ENCODE measurements at places on chromosomes 11 and 22.

- DNase-seq = peak; percentile 72
Measured at GRCh38 chr11:72668629-72669347, 5.4 kb downstream of the PDE2A start.

DNA sequence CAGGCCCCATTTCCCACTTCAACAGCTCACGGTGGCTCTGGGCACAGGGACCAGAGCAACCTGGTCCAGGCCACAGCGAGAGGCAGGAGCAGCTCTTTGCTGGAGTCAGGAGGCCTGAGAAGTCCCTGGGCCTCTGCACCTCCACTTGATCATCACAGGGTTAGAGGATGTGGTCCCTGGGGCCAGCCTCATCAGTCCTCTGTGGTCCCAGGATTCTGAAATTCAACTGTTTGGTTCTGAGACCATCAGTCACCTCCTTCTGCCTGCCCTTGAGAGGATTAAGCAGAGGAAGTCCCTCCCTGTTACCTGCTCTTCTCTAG, 24.9 kb upstream of the CBX7 start:
- peak; percentile 26 for DNase-seq

DNA sequence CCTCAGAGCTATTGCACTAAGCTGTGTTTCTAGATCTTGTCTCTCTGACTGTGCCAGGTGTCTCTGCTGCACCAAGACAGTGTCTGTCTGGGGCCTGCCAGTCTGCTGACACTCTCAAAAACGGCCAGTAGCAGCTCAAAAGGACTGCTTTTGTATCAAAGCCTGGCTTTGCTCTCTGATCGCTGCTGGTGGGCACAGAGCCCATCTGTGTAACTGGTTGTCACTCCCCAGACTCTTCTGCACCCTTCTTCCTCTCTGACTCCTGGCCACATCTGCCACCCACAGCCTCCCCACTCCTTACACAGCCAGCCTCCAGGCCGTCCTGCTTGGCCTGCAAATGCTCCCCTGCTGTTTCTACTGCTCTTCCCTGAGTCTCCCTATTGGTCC, 26.5 kb downstream of the MED15 start:
- no peak for DNase-seq

DNA sequence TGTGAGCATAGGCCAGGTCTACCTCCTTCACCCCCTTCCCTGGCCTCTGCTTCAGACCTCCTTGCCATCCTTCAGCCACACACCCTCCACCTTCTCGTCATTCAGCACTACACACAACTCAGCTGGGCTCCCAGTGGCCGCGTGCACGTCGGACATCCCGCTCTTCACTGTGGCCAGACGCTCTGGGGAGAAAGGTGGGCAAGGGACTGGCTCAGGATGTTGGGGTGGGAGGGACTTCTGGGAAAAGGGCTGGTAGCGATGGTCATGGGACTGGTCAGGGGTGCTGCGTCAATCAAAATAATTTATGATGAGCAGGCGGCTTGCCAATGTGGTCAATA, 11.6 kb downstream of the IGSF22 start:
- no peak for DNase-seq

DNA sequence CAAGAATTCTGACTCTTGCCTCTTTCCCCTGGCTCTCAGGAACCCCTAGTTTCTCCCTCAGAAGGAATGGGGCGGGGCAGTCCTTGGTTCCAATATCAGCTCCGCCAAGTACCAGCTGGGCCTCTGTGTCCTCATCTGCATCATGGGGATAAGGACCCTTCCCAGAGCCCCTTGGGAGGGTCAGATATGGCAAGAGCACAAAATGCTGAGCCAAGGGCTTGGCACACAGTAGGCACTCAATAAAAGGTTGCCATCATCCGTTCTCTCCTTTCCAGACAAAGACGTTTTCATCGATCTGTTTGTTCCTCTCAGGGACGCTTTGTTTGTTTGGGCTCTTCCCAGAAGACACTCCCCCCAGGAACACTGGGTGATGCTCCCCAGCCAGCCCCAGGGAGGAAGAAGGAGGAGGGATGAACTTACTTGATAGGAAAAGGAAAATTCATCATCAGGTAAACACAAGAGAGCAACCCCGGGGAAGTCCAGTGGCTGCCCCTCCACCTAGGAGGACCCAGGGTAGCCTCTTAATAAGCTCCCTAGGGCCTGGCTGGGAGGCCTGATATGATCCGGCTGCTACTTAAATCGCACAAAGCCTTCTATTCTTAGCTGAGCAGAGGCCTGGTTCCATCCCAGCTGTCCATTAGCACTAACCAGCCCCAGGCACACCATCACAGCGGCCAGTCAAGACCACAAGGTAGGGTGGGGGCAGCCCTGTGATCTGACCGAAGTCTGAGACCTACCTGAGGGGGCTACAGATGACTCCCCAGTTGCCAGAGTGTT, 19.6 kb downstream of the GDPD5 start:
- no peak for DNase-seq
